ENCODE measurements at places on chromosomes 5 and 9.

DNA sequence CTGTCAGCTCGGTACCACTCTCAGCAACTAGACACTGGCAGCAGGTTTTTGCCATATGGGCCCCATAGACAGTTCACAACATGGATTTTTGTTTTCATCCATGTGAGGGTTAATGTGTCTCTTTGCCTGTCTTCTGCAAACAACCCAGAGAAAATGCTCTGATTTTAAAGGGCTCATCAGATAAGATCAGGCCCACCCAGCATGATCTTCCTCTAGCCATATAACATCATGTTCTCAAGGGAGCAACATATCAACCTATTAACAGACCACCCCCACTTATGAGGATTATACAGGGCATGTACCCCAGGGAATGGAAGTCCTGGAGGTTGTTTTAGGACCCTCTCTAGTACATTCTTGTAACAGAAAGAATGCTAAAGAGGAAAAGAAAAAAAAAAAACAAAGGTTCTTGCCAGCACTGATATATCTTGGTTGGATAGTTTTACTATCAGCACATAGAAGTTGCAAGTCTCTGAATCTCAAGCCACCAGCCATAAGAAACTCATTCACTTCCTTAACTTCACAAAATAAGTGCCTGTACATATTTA lies 1015.1 kb downstream of the TLE4 start:
- no peaks in the 10 kb centered on the region for H3K27me3 ChIP-seq
- H3K36me3 ChIP-seq = no peaks in the 10 kb centered on the region
- no peak overlapping the region for H3K27ac ChIP-seq
- H3K4me1 ChIP-seq = no peaks in the 10 kb centered on the region

DNA sequence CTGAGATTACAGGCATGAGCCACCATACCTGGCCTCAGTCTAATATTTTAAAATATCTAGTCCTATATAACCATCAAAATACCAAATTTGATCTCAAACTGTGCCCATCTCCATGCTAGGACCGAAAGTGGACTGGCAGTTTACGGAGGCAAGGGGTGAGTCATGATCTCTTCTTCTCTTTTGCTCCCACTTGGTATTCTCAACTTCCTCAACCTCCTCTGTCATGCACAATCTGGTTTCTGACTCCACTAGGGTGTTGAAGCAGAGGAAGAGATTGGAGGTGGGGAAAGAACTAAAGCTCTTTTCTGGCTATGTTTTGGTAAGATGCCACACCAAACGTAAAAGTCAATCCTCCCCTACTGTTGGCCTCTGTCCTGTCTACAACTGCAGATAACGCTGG lies 55.9 kb upstream of the CEMIP2 start:
- DNase-seq = no peak
- no peaks in the 10 kb centered on the region for H3K4me1 ChIP-seq
- no peak overlapping the region for H3K27ac ChIP-seq
- no peaks in the 10 kb centered on the region for H3K36me3 ChIP-seq

GRCh38 chr9:127570533-127571111 lies 41.5 kb upstream of the STXBP1 start:
- H3K27me3 ChIP-seq = peaks cover 6% of the 10 kb centered on the region
- peaks cover 32% of the 10 kb centered on the region for H3K4me1 ChIP-seq
- no peak for DNase-seq
- no peaks in the 10 kb centered on the region for H3K36me3 ChIP-seq

DNA sequence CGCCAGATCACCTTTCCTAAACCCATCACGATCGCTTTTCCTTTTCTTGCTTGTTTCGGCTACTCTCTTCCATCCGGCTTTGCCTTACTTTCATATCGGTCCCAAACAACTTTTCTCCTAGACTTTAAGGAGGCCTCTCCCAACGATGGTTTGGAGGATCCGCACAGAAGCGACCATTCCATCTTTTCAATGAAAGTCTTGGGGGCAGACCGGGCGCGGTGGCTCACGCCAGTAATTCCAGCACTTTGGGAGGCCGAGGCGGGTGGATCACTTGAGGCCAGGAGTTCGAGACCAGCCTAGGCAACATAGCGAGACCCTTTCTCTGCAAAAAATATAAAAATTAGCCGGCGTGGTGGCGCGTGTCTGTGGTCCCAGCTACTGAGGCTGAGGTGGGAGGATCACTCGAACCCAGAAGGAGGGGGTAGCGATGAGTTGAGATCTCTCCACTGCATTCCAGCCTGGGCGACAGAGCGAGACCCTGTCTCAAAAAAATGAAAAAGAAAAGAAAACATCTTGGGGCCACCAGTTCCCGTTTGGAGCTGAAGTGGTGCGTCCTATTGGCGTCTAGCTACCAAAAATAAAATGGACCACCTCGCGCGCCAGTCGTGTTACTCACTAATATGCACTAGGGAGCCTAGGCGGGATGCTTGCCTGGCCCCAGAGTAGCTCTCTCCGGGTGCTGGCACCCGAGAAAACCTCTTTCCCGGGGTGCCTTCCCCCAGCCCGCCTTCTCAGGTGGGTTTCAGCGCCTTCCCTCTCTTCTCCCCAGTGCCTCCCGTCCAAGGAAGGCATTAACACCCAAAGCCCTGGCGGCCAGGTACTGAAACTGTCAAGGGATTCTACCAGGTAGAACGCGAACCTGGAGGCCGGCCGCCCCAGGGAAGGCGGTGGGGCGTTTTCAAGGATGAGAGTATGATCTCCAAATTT lies 800 bp upstream of the AP3B1 start:
- DNase-seq = peak; percentile 54
- H3K4me3 ChIP-seq = peak overlapping the region; percentile 80
- H3K4me1 ChIP-seq = peaks cover 6% of the 10 kb centered on the region
- peaks cover 9% of the 10 kb centered on the region for H3K27me3 ChIP-seq
- no peaks in the 10 kb centered on the region for H3K36me3 ChIP-seq
- peak overlapping the region; percentile 66 for H3K27ac ChIP-seq
